Neural crest cell (in vitro differentiated cells): ENCODE measurements at places on chromosomes 6 and 20.

DNA sequence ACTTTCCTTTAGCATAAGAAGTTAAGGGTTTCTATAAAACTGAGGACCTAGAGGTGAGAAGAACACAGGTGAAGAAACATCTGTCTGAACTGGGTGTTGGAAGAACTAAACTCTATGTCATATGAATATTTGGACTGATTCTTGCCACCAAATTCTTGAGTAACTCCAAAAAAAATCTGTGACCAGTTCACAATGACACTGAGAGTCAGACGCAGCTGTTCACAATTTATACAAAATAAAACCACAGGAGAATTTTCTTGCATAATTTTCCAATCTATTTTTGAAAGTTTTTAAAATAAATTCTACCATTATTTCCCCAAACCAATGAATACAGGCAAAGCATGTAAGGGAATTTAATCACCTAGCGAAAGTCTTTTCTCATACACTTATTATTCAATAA, 148.1 kb upstream of the TCF21 start:
- no peak for DNase-seq

DNA sequence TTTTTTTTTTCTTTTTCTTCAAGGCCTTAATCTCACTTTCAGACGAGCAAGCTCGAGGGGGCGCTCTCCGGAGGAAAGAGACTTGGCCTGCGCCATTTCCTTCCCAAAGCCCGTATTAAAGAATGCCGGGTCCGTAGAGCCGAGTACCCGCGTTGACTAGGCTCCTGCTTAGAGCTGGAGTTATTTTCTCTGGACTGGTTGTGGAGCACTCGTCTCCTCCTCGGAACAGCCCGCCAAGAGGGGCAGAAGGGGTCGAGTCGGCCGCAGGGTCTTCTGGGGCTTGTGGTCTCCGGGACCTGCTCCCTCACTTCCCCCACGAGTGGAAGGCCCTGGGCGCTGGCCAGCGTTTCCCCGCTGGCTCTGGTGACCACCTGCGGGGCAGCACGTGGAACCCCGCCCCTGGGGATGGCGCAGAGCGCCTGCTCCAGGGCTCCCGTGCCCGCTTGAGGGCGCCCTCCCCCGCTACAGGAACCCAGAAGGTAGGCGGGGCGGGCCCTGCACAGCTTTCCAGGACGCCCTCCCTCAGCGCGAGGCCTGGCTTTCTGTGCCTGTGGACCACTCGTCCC, 2.7 kb upstream of the MEI4 start:
- DNase-seq, result peak; percentile 53

- DNase-seq, result no peak
Measured at GRCh38 chr6:37010402-37010892, 5.0 kb downstream of the FGD2 start.

DNA sequence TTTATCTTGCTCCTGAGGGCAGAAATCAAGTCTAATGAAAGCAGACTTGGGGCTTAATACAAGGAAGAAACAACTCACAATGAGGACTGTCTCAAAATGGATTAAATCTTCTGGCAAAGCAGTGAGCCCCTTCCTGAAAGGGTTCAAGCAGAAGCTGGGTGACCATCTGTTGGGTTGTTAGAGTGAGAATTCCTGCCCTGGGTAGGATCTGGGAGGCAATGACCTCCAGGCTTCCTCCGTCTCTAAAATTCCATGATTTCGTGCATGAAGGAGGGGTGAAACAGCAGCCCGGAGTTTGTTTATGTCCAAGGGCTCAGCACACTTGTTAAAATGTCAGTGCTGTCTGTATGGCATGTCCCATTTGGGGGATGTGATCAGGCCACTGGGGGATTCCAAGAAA, 64.0 kb upstream of the KCNK16 start:
- DNase-seq, result no peak

GRCh38 chr6:106746652-106747051, 117.3 kb downstream of the QRSL1 start:
- no peak for DNase-seq

DNA sequence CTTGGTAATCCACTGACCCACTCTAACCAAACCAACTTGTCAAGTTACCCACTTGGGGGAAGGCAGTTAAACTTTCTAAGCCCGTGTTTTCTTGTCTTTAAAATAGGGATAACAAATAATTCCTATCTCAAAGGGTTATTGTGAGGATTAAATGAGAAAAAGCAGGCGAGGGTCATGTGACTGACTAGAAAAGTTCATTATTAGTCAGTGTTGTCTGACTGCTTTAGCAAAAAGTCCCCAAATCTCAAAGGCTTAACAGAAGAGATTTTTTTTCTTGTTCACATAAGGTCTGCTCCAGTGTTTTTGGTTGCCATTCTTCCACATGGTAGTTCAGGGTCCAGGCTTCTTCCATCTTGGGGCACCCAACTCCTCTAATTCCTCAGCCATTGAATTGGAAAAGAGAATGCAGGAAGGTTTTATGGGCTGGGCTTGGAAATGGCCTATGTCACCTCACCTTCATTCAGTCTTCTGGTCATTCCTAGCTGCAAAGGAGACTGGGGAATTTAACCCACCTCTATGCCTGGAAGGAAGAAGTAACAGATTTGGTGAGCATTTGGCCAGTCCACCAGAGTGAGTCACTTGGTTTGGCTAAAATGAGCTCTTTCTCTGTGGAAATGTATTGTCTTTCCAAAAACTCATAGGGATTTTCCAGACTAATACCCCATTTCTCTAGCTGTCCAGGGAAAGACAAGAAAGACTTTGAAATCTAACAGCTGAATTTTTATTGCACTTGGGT, 77.0 kb downstream of the CAP2 start:
- no peak for DNase-seq

DNA sequence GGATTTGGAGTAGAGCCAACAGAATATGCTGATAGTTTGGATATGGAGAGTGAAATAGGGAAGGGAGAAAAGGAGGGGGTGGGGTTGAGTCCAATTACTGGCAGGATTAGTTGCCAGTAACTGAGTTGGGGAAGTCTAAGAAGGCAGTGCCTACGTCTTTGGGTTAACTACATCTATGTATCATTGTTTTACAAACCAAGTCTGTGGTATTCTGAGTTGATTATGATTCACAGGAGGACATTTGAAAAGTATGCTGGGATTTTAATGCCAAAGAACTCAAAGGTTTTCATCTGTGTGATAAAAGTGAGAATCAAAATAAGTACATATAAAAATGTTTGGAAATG, 14.7 kb downstream of the DSE start:
- no peak for DNase-seq

DNA sequence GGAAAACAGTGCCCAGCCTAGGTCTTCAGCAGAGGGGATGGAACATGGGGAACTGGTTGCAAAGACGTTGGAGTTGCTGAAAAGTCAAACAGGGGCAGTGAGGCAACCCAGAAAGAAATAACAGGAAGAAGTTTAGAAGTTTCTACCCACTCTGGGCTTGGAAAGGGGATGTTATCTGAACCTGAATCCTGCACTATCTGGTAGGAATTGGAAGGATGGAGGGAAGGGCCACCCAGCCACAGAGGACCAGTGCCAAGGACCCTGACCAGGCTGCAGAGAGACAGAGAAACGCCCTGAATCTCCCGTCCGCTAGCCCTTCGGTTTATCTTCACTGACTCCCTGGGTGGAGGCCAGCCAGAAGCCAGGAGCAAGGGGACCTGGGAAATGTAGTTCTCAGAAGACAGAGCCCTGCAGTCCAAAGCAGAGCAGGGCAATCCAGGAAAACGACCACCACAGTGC, 217.3 kb upstream of the RREB1 start:
- DNase-seq, result peak; percentile 12

GRCh38 chr6:140011537-140011936, 637.1 kb upstream of the CITED2 start:
- DNase-seq, result no peak

GRCh38 chr6:33147807-33148666, 44.2 kb downstream of the COL11A2 start:
- DNase-seq, result no peak

GRCh38 chr6:30481211-30481964, 7.9 kb upstream of the HLA-E start:
- DNase-seq, result no peak

DNA sequence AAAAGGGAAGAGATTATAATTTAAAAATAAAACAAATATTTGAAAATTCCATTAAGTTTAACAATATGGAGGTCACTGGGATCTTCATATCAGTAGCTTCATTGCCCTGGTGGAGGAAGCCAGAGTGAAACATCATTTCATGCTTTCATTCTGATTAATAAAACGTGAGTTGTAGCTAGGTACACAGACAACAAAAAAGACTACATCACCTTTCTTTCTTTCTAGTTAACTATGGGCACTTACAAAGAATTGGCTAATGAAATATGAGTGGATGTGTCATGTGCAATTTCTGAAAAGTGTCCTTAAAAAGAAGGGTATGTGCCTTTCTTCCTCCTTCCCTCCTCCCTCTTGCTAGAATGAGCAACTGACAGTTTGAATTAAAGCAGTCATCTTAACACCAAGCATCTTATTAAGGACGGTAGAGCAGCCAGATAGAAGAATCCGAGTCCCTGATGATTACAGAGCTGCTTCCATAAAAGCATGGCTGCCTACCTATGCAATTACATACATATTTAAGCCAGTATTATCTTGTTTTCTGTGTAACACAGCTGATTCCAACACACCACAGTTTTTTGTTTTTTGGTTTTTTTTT, 3.4 kb downstream of the SERAC1 start:
- no peak for DNase-seq

DNA sequence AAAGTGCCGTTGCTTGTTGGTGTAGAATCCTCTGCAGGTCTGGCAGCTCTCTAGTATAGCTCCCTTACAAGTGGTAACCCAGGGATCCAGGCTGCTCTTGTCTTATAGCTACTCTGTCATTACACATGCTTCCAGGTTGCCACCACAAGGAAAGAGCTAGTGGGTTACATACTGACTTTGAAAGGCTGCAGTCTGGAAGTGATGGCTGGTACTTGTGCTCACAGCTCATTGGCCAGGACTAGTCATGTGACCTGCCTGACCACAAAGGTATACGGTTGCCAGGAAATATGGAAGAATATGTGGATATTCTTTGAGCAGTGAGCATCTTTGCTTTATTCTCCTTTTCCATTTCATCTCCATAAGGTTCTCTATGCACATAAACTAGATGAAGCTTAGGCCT, 46.0 kb downstream of the RREB1 start:
- DNase-seq, result no peak

DNA sequence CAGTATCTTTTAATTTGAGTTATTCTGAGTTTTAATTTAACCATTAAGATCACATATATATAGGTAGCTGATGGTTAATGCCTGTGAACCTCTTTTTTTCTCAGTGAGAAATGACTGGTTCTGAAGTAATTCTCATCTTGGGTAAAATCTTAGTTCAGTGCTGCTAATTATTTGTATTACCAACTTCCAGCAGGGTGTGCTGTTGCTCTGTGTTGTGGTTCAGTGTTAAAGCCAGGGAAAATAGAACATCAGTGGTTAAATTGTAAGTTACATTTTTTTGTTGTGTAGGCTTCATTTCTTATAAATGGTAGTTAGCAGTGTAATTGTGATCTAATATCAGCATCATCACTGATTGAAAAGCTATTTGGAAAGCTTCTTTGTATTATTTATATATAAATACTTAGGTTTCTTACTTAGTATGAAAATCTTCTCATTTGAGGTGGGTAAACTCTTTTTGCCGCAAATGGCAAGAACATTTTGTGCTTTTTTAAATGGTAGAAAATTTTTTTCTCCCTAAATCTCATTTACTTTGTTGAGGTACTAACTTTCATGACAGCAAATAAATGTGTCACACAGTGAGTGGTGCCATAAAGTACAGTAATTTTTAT, 43.7 kb downstream of the CDC5L start:
- peak; percentile 42 for DNase-seq

- no peak for DNase-seq
Measured at GRCh38 chr6:140970485-140970884, 1162.2 kb upstream of the GJE1 start.

GRCh38 chr6:167789358-167789757, 37.4 kb upstream of the AFDN start:
- DNase-seq, result no peak

DNA sequence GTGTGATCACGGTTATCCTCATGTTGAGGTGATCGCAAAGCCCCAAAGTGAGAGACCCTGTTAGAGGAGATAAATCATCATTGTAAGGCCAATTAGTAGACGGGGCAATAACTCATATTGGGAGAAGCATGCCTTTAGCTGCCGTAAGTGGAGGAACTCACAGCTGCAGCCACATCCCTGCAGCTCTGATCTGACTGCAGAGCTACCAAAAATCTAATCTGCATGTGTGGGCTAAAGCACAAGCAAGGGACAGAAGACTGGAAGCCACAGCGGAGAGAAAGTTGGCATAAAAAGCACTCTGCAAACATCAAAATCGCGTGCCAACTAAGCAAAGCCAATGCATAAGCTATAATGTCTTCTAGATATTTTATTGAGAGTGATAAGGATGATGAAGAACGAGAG, 79.8 kb downstream of the TBC1D7 start:
- DNase-seq, result no peak

- DNase-seq, result no peak
Measured at GRCh38 chr6:38354905-38355304, 284.8 kb downstream of the BTBD9 start.

- DNase-seq, result peak; percentile 13
Measured at GRCh38 chr6:76633259-76633658, 560.8 kb upstream of the IMPG1 start.

- DNase-seq, result no peak
Measured at GRCh38 chr20:49595811-49596561, 28.0 kb upstream of the PTGIS start.

DNA sequence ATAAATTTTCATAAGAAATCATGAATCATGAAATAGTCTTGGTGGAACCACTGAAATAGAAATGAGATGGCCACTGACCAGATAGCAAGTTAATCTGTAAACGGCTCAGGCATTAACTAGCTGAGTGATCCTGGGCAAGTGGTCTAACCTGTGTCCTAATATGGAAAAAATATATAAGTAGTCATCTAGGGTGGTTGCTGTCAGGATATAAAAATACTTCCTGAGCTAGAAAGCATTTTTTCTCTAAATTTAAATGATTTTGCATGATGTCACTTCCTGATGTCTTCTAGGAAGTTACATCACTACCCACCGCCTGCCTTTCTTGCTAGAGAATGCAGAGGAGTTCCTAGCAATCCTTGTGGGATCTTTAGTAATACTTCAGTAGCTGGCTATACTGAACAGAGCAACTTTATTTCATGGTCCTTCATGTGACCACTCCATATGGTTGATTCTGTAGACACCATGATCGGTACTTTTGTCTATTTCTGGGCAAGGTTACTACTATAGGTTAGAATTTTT, 228.1 kb upstream of the CEP162 start:
- no peak for DNase-seq

DNA sequence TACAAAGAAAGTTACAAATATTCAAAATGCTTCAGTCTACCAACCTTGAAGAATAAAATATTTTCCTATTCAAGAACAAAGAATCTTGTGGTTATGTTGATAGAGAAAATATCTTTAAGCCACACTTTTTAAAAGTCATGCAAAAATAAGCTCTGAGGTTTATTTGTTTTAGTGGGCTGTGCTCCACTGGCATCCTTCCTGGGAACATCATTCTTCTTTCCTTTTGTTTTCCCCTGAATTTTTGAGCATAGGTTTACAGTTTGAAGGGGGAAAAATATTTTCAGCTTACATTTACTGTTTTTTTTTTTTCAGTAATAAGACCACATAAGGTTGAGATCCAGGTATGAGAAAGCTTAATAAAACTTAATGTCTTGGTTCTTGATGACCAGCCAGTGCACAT, 72.0 kb upstream of the BACH2 start:
- DNase-seq, result no peak
